ENCODE measurements at places on chromosomes 7 and 10. TPM values are rescaled to one million over a fixed set of nuclear protein-coding genes. Genes with fewer than 3 reads are reported as not detected.

- peak overlapping the region; percentile 9 for H3K27ac ChIP-seq
- H3K27me3 ChIP-seq: no peaks in the 10 kb centered on the region
- H3K4me1 ChIP-seq: peaks cover 47% of the 10 kb centered on the region
- H3K4me3 ChIP-seq: no peak overlapping the region
- DNase-seq: no peak
Measured at GRCh38 chr10:129888784-129889616, 75.1 kb downstream of the EBF3 start.

The ATP6V1F gene
- 77.0 TPM for total RNA-seq

DNA sequence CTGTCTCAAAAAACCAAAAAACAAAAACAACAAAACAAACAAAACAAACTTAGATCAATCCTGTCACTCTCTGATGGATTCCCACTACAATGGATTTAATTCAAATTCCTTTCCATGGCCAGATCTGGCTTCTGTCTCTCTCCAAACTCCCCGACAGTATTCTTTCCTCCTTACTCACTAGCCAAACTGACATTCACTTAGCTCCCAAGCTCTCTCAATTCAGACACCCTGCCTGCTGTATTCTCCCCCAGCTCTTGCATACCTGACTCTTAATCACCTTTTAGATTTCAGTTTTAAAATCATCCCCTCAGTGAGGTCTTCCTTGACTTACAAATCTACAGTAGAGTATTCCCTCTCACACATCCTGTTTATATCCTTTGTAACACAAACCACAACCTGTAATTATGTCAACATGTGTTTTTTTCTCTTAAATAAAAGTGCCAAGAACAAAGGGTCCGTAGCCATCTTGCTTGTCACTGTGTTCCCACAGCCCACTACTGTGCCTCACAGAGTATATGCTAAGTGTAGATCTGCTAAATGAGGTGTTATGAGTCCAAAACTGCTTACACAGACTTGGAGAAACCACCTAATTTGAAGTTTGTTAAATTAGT lies 14.4 kb downstream of the HERPUD2 start:
- no peak overlapping the region for H3K4me3 ChIP-seq
- peaks cover 33% of the 10 kb centered on the region for H3K4me1 ChIP-seq
- DNase-seq: no peak
- peaks cover 20% of the 10 kb centered on the region for H3K36me3 ChIP-seq
- no peak overlapping the region for H3K27ac ChIP-seq

The NRP1 gene
- 54.8 TPM for total RNA-seq

- H3K27ac ChIP-seq: no peak overlapping the region
- no peaks in the 10 kb centered on the region for H3K4me1 ChIP-seq
- no peak overlapping the region for H3K4me3 ChIP-seq
Measured at GRCh38 chr10:12902135-12902572, 99.4 kb downstream of the CCDC3 start.

- peaks cover 6% of the 10 kb centered on the region for H3K4me1 ChIP-seq
- H3K27me3 ChIP-seq: no peaks in the 10 kb centered on the region
- peak overlapping the region; percentile 82 for H3K4me3 ChIP-seq
- DNase-seq: no peak
Measured at GRCh38 chr7:133081119-133081598, 731 bp downstream of the CHCHD3 start.

DNA sequence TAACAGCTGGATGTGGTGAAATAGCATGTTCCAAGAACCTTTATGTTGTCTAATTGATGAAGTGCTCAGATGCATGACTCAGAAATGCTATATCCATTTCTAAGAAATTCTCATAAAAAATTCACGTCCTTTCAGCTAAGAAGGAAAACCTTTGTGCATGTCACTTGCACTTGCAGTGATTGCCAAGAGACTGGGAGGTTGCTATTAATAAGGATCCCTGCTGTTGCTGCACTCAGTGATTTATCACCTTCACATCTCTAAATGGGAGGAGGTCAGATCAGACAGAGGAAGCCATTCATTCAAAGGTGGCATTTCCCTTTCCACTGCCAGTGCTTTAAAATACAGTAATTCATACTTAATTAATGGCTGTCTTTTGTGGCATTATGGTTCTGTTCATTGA lies 89.5 kb downstream of the THSD7A start:
- H3K36me3 ChIP-seq: no peaks in the 10 kb centered on the region
- no peak overlapping the region for H3K27ac ChIP-seq
- H3K27me3 ChIP-seq: no peaks in the 10 kb centered on the region
- no peaks in the 10 kb centered on the region for H3K4me1 ChIP-seq
- no peak overlapping the region for H3K4me3 ChIP-seq

The PFKP gene
- 31.8 TPM for total RNA-seq

- no peak for DNase-seq
- H3K27ac ChIP-seq: no peak overlapping the region
- H3K36me3 ChIP-seq: no peaks in the 10 kb centered on the region
- no peaks in the 10 kb centered on the region for H3K4me1 ChIP-seq
- H3K27me3 ChIP-seq: no peaks in the 10 kb centered on the region
Measured at GRCh38 chr10:124037784-124038183, 55.6 kb downstream of the CHST15 start.

All from tibial nerve (tissue), 4 donors.